ENCODE measurements at places on chromosomes 7 and 10. TPM values are rescaled to one million over a fixed set of nuclear protein-coding genes. Genes with fewer than 3 reads are reported as not detected.

GRCh38 chr10:53930648-53931047 lies 870.4 kb downstream of the PCDH15 start:
- DNase-seq, result no peak

The ARL4A gene
- 13.8 TPM for total RNA-seq

The A1CF gene
- total RNA-seq, result not detected

GRCh38 chr10:37713642-37714041 lies 143.8 kb downstream of the ZNF248 start:
- DNase-seq, result no peak

The MYL10 gene
- total RNA-seq, result not detected

GRCh38 chr10:85458324-85458723 lies 908.3 kb downstream of the GRID1 start:
- no peak for DNase-seq

The SLC26A4 gene
- 0.82 TPM for total RNA-seq

The CACNB2 gene
- total RNA-seq, result not detected

GRCh38 chr7:128974241-128974934 lies 36.7 kb downstream of the IRF5 start:
- DNase-seq, result no peak

The RBP3 gene
- not detected for total RNA-seq

DNA sequence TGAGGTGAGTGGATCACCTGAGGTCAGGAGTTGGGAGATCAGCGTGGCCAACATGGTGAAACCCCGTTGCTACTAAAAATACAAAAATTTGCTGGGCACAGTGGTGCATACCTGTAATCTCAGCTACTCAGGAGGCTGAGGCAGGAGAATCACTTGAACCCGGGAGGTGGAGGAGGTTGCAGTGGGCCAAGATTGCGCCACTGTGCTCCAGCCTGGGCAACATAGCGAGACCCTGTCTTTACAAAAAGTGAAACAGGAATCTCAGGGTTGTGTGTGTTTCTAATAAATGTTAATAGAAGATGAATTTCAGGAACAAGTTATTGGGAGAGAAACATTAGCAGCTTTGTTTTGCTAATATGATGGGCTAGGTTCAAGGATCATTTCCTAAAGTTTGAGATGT lies 19.9 kb downstream of the PPP2R2D start:
- DNase-seq, result no peak

The EPHA1 gene
- total RNA-seq, result 2.3 TPM

DNA sequence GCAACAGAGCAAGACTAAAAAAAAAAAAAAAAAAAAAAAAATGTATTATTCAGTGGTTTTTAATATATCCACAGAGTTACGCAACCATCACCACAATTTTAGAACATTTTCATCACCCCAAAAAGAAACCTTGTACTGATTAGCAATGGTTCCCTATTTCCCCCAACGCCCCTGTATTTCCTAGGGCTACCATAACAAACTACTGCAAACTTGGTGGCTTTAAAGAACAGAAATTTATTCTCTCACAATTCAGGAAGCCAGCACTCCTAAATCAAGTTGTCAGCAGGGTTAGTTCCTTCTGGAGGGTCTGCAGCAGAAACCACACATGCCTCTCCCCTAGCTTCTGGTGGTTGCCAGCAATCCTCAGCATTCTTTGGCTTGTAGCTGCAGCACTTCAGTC lies 5.9 kb upstream of the NUP42 start:
- no peak for DNase-seq

- DNase-seq, result no peak
Measured at GRCh38 chr7:26520483-26520882, 228.8 kb downstream of the SNX10 start.

DNA sequence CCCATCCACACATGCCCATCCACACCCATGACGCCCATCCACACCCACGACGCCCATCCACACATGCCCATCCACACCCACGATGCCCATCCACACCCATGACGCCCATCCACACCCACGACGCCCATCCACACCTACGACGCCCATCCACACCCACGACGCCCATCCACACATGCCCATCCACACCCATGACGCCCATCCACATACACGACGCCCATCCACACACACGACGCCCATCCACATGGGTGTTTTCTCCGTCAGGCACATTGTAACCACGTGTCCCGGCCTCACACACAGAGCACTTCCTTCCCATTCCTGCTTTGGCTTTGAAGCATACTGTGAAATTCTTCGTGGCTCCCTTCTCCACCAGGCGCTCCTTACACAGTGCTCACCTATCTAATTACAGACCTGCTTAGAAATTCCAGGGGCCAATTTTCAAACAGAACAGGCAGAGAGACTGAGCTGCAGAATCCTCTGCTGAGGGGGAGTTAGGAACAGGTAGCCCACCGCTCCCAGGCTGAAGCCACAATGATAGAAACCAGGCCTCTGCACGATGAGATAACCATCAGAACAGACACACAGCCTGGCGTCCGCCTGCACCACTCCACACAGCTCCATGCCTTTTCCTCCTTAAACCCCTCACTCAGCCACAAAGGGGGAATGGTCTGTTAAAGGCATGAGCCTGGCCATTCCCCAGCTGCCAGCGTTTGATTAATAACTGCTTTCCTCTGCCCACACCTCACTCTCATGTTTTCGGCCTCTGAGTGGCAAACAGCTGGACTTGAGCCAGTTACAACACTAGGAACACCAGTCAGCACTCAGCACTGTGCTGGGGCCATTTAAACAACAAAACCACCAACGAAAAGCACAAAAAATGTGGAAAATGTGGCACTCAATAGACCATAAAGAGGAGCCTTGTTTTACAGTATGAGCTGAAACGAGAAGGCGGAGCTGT lies 501.6 kb downstream of the PTPRN2 start:
- DNase-seq, result no peak

DNA sequence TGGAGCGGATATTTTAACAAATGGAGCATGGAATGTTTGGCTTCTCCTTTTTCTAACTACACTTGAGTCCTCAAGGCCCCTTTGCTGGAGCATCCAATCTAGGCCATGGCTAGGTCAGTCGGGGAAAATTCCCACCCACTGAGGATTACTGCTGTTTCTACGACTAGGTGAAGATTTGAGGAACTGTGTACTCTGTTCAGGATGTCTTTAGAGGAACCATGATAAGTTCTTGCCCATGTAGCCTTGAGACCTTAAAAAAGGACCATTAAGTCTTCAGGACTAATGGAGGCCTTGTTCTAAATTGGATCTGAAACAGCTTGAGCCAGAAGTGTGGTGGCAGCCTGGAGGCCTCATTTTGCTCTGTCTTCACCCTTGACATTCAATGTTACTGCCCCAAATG lies 6.2 kb downstream of the AGK start:
- no peak for DNase-seq

The GIMAP7 gene
- 36.1 TPM for total RNA-seq

DNA sequence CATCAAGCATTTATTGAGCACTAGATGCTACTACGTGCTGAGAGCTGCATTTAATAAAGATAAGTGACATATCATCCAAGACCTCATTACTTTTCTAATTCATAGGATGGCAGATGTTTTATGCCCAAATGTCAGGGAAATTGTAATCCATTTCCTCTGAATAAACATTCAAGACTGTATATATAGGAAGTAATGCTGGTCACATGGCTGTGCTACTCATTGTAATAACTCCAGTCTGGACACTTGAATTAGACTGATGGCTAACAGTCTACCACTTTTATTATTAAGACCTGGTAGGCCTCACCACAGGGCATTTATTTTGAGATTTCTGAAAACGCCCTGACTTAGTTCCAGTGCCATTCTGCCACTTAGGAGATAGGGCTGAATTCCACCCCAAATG lies 36.6 kb downstream of the PIK3AP1 start:
- no peak for DNase-seq

DNA sequence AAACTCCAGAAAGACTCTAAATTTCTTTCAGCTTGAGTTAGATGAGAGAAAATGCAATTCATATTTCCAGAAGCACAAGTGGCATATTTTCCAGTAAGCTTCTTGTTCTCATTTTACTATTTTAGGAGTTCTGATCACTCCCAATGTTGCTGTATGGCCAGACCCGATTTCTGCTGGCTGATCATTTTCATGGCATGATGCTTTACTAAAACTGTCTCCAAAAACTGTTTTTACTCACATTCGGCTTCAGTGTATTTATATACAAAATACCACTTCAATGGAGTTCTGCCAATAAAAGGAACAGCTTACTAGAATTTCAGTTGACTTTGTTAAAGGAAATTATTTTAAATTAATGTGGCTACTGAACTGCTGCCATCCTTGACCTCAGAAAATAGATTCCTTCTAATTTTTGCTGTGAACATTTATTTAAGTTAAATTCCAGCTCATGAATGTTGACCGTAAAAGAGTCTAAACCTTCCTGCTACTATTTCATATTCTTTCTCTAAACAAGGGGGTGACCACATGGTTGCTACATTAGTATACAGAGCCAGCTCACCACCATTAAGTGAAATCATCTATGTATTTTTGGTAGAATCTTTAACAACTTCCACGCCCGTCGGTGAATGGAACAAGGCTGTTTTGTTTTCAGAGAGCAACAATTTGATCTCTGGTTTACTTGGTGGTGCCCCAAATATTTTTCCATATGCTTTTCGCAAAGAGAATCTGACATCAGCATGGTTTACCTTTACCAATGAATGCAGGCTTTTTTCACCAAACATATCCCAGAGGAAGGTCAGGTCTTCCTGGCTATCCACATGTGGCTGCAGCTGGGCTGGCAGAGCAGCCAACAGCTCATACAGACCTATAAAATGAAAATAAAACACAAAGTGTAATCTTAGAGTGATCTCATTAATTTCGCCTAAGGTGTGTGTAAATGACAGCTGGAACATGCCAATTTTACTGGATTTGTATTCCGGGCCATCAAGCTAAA lies 101.2 kb downstream of the MPP7 start:
- no peak for DNase-seq

GRCh38 chr10:122446668-122447423 lies 7.6 kb upstream of the ARMS2 start:
- DNase-seq, result no peak

- no peak for DNase-seq
Measured at GRCh38 chr7:820341-820740, 11.9 kb upstream of the SUN1 start.

- no peak for DNase-seq
Measured at GRCh38 chr10:61623161-61623560, 39.6 kb upstream of the CABCOCO1 start.

GRCh38 chr7:73978661-73979563 lies 49.1 kb upstream of the ELN start:
- peak; percentile 30 for DNase-seq

The SLC16A12 gene
- not detected for total RNA-seq

DNA sequence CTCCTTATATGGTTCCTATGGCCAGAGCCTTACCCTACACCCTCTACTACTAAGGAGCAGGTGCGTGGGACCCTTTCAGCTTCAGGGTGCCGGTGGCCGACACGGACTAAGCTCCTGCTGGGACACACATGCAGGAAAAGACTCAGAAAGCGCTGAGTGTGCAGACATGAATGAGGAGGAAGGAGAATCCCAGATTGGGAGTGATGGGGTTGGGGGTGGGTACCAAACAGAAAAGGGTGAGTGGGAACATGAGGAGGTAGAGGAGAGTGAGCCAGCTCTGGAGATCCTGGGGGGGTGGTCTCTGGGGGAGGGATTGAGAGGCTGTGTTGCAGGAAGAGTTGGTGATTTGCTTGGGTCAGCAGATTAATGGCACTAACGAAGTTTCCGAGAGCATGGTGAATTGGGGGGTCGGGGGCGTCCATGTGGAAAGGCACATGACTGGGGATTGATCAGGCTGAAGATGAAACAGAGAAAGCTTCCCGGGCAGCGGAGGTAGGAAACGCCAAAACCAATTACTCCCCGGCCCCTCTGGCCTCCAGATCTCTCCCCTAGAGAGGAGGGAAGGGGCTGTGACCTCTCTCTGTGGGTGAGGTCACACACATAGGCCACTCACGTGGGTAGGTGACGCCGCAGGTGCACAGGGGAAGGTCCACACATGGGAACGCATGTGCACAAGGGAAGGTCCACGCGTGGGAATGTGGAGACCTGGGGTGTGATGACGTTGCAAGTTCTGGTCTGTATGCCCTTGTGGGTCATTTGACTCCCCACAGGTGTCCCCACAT lies 37.9 kb upstream of the SLF2 start:
- no peak for DNase-seq

DNA sequence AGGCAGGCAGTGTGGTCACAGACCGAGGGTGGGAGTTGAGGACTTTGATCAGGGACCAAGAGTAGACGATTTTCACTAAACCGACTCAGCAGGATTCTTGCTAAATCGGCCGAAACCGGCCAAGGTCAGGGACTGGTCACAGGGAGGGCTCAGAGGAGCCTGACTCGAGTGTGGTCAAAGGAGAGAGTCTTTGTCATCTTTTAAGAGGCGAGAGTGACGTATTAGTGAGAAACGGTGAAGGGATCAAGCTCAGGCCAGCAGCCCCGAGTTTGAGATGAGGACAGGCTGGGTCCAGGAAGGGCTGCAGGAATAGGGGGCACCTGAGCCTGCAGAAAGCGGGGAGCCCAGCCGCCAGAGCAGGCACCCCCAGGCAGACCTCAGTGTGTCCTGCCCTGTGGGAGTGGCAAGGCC lies 41.6 kb upstream of the FAM20C start:
- DNase-seq, result no peak

- no peak for DNase-seq
Measured at GRCh38 chr7:31734456-31734855, 47.4 kb downstream of the PPP1R17 start.

GRCh38 chr10:130136226-130137089 lies at the start of gene GLRX3:
TSS of gene GLRX3 (plus strand) at chr10:130136391. CDS start at chr10:130136421, 30 bp downstream.
- DNase-seq, result peak; percentile 94

All from activated naive CD8-positive, alpha-beta T cell treated with anti-CD3 and anti-CD28 coated beads for 36 hours (primary cell).